ENCODE measurements at places on chromosomes 7 and 10.

DNA sequence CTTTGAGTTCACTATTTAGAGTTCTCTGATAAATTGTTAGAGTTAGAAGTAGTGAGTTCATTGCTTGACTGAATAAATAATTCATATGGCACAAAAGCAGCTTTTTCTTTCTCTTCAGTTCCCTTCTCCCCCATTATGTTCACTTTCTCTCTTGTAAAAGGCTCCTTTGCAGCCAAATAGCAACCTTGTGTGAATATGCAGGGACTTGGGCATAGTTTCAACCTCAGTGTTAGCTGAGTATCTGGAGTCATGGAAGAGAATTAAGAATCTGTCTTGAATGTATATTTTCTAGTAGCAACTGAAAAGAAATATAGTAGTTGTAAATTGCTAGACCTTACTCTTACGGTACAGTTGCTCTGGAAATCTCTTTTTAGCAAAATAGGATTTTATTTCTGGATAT is 31.9 kb downstream of the ZEB1 start:
- DNase-seq: no peak

GRCh38 chr10:6562221-6562620 is 17.9 kb downstream of the PRKCQ start:
- DNase-seq: no peak

DNA sequence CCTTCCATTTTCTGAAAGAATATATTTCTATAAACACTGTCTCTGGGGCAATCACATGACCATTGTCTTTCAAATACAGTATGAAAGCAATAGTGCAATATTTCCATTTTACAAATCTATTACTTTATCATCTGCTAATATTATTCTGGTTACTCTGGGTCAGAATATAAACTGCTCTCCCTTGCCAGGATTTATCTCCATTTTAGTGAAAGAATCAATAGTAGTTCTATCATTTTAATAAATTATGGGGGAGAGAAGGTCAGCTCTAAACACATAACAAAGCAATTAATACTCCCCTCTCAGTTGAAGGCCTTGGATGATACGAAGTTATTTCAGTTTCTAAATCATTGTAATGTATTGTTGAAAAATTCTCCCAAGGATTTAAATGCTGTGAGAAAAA is 608.3 kb downstream of the MAGI2 start:
- DNase-seq: no peak

GRCh38 chr7:45098983-45099839 is 10.4 kb upstream of the NACAD start:
- DNase-seq: no peak

GRCh38 chr7:116240024-116240668 is 29.8 kb downstream of the TES start:
- no peak for DNase-seq

DNA sequence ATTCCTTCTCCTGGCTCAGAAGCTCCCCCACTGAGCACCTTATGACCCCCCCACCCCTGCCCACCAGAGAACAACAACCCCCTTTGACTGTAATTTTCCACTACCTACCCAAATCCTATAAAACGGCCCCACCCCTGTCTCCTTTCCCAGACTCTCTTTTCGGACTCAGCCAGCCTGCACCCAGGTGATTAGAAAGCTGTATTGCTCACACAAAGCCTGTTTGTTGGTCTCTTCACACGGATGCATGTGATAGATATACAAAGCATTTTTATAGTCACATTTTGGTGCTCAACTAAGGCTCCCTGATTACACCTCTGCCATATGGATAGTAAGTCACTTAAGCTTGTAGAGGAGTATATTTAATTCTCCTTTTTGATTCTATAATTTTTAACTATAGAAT is 985.8 kb downstream of the REEP3 start:
- no peak for DNase-seq

GRCh38 chr10:126212738-126213137 is 175.5 kb downstream of the ADAM12 start:
- no peak for DNase-seq

- no peak for DNase-seq
These were observed 6.3 kb upstream of the CD36 start for GRCh38 chr7:80632139-80632538.

GRCh38 chr7:30743371-30744074 is 8.4 kb upstream of the INMT start:
- DNase-seq: no peak

GRCh38 chr7:93923942-93924341 is 2.4 kb downstream of the GNG11 start:
- DNase-seq: no peak

GRCh38 chr10:78844960-78845607 is 223.7 kb upstream of the ZMIZ1 start:
- DNase-seq: no peak

DNA sequence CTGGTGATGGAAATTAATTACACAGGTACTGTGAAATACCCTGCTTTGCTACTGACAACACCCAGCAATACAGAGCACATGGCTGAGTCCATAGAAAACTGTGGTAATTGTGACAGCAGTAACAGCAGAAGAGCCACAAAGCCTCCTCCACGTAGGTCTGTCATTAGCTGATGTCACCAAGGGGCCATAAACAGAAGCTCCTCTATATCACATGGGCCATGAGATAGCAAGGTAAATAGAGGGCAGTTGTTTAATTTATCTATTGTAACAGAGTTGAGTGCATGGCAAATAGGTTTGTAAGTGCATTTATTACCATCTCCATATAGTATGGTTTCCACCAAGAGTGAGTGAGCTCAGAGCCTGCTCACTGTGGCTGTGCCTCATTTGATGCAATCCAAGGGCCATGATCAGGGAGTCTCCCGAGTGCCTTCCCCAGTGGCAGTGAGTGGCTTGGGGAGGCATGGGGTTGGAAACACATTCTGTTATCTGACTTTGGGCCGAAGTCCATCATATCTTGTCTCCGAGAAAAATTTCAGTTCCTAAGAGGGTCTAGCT is 281.2 kb downstream of the SKAP2 start:
- no peak for DNase-seq

All from astrocyte of the spinal cord (primary cell).